ENCODE measurements at places on chromosomes 12 and 14. TPM values are rescaled to one million over a fixed set of nuclear protein-coding genes. Genes with fewer than 3 reads are reported as not detected.

DNA sequence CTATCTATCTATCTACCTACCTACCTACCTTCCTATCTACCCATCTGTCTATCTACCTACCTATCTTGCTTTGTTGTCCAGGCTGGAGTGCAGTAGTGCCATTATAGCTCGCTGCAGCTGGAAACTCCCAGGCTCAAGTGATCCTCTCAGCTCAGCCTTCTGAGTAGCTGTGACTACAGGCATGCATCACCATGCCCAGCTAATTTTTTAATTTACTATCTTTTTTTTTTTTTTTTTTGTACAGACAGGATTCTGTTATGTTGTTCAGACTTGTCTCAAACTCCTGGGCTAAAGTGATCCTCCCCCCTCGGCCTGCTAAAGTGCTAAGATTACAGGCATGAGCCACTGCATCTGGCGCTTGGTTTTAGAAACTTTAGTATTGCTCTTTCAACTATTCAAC is 762.4 kb downstream of the SLC6A15 start:
- DNase-seq: no peak

DNA sequence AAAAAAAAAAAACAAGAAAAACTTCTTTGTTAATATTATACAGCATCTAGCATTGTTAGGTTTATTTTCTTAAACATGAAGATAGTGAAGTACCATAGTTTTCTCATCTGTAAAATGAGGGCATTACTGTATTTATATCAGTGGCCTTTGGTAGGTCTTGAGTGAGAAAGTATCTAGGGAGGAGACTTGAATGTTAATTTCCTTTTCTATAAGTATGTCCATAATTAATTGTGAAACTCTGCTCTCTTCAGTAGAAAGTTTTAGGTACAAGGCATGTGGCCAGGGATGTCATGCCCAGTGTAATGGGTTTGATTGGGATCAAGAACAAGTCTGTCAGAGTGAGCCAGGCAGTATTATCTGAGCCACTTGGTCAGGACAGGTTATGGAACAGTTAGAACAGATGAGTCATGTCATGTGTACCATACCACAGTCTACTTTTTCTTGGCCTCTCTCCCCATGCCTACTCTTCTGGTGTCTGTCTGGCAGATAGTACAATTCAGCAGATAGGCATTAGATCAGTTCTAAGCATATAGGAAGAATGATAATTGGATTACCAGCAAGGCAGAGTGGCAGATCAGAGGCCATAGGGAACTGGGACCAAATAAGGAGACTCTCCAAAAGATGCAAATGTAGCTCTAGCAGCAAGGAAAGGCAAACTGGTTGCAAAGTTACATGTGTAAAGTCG is 30.4 kb downstream of the FBXO34 start:
- DNase-seq: no peak

DNA sequence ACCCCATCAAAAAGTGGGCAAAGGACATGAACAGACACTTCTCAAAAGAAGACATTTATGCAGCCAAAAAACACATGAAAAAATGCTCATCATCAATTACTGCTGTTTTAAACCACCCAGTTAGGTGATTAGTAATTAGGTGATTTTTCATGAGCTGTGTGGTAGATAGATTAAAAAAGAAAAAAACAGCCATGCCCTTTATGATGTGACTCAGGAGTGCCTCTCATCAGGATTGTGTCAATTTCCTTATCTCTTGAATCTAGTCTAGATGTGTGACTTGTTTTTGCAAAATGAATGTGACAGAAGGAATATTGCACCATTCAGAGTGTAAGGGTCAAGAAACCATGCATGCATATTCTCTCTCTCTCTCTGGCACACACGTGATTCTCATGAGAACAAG is 5.7 kb downstream of the OR10A7 start:
- no peak for DNase-seq

GRCh38 chr12:132178801-132179401 is 34.6 kb downstream of the NOC4L start:
- DNase-seq: no peak

DNA sequence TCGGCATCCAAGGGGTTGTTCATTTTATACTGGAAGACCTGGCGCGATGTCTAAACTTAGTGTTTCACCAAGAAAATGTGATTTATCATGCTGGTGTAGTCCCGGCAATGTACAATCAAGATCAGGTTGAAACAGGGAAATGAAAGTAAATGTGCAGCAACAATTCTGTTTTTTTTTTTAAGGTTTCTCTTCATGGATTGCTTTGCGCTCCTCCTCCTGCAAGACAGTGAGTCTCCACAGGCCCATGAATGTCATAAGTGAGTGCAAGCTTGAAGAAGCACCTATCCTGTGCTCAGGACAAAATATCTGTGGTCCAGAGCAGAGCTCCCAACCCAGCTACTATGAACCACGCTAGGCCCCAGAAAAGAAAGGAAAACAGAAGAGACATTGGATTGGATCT is 143.4 kb downstream of the KCNK10 start:
- DNase-seq: no peak

DNA sequence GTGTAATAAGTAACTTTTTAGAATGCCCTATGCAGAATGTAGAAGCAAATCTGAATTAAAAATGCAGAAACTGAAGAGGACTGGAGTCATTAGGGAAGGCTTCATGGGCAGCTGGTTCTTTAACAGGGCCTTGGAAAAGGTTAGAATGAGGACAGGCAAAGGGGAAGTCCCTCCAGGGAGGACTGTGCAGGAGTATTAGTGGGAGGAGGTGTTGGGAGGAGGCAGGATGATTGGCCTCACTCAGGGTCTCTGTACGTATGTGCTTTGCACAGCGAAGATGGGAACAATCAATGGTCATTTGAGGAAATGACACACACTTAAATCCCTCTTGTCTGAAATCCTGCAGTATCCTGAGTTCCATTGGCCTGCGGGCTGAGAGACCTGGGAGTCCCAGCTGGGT is 119.7 kb downstream of the PTCSC3 start:
- DNase-seq: no peak

MUCL1 gene
- total RNA-seq: not detected

DNA sequence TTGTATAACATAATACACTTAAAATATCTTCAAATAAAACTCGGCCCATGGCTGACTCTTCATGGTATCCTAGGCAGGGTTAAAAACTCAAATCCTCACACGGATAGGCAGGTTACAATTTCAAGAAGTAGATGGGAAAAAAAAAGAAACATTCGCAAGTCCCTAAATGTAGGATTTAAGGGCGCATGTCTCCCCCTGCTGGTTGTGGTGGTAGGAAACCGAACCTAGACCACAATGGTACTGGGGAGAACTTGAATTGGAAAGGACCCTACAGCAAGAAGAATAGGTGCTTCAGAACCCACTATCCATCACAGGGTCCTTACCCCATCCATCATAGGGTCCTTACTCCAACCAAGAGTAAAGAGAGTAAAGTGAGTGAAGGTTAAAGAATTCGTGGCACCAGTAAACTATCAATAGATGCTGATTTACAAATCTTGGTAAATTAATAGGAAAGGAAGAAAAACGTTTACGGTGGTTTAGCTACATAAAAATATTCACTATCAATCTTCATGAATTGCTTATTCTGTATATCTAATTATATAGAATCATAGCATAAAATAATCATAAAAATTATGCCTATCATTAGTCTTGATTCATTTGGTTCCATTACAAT is 3.3 kb upstream of the CIPC start:
- DNase-seq: peak; percentile 85

DNA sequence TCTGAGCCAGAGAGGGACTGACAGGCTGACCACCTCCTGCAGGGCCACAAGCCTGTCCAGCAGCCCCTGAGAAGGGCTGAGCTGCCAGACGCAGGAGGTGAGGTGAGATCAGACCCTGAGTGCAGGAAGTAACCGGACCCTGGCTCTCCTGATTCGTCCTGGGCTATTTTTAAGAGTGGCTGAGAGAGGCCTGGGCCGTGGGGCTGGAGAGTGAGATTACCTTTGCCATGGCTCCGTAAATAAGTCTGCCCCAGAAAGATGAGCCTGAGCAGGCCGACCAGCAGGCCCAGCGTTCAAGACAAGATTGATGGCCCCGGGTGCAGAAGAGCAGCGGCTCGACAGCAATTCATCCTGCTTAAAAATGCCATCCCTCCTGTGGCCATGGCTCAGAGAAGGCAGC is 54.2 kb downstream of the SPTB start:
- no peak for DNase-seq

GRCh38 chr14:22174412-22175277 is 414.4 kb downstream of the DAD1 start:
- no peak for DNase-seq

- DNase-seq: no peak
Measured at GRCh38 chr12:116400636-116401372, 123.3 kb upstream of the MED13L start.

OAS2 gene
- total RNA-seq: not detected

DNA sequence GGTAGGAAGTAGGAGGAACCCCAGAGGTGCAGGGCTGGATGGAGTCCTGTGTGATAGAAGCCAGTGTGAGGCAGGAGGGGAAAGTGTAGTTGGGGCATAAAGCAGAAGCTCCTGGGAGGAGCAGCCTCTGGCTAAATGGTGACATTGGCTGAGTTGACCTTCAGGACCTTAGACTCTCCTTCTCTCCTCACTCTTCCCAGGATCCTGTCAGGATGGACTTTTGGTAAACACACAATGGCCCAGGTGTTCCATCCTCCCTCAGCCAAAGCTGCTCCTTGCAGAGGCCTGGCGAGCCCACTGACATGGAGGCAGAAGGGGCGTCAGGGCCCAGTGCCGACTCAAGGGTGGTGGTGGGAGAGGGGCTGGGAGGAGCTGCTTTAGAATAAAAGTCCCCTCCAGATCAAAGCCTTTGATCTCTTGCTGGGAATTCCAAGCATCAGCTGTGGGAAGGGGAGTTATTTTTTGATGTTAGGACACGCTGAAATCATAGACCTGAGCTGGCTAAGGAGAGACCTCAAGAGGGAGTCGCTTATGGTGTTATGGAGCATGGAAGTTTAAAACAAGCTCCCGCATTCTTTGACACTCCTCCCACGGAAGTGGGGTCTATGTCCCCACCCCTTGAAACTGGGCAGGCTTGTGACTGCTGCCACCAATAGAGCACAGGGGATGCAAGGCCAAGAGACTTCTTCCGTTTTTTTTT is 44.1 kb downstream of the SMIM41 start:
- DNase-seq: no peak

DNA sequence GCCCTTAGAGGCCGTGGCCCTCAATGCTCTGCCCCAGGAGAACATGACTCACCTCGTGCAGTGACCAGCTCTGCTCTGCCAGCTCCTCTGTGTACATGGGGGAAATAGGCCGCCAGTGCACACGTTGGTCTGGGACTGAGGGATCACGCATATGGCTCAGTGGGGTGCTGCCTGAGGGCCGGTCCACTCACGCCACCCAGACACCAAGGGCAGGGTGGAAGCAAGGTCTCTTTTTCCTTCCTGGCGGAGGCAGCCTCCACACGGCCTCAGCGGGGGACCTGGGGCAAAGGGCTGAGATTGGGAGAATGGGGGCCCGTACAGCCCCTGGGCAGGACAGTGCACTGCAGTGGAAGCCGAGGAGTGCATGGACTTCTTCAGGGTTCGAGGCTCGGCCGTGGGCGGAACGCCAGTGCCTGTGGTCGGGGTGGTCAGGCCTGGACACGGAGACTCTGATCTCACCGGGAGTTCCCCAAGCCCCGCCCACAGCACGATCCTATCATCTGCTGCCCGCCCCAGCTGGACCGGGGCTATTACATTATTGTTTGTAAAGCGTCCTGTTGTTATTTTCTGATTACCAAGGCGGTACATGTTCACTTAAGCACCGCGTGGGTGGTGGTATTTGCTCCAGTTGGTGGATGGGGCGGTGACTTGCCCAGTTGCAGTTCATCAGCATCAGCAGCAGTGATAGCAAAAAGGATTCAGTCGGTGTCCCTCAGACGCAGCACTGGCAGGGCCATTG is 38.8 kb upstream of the TDRD9 start:
- DNase-seq: no peak

DNA sequence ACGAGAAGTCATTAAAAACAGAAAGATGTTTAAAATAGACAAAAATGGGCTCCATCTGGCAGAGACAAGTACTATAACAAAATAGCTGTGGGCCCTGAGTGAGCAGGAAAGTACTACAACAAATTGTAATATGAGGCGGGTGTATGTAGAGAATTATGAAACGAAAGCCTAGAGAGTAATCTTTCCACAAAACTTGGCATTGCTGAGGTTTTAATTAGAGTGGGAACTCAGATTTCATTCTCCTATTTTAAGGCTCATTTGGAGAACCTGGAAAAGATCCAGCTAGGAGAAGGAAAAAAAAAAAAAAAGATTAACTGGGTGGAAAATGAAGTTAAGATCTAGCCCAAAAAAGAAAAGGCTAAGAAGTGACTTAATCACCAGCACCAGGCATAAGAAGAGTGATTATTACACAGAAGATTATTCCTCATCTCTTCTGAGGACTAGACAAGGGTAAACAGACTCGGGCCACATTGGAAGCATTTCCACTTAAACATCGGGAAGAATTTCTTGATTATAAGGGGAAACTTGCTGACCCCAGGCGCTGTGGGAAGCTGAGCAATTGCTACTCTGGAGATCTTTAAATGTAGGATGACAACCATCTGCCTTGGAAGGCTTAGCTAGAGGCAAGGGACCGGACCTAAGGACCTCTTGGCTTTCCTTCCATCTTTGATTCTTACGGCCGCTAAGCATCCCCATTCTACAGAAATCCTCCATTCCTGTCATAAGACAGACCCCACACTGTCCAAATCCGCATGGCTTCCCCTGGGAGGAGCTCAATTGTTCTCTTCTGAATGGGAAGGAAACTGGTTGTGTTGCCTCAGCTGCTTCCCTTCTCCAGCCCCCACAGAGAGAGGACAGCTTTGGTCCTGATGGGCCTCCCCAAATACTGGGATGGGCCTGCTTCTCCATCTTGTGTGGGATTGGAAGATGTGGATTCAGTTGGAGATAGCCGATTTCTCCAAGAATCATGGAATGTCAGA is 40.6 kb downstream of the IGF1 start:
- no peak for DNase-seq

DNA sequence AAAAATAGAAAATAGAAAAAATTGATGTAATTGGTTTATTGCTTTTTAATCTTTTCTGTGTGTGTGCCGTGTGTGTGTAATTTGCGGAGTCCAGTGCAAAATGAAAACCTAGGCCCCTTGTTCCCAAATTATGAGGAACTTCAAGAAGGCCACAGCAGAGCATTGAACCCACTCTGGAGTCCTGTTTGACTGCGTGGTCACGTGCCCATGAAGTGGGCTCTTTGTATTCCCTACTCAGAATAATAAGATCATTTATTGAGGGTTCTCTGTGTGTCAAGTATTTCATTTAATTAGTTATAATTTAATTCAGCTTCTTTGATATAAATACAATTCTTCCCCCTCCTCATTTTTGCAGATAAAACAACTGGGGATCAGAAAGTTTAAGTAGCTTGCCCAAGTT is 12.3 kb upstream of the NINJ2 start:
- no peak for DNase-seq

GRCh38 chr12:18589316-18589715 is 148.5 kb downstream of the PLCZ1 start:
- DNase-seq: no peak

LRRC9 gene
- total RNA-seq: 0.39 TPM

DNA sequence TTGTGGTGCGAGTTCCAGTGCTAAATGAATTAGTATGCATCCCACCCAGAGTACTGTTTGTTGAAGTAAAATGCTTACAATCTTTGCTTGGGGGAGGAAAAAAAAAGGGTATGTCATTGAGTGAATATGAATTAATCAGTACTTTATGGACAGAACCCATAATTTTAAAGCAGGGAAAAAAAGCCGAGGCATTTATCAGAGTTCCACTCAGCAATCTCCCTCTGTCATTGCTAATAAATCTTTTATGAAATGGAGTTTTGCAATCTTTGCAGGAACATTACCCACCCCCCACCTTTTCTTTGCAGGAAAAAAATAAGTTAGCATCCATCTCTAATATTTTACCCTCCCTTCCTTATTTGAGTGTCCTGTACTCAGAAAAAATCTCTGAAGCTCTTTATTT is 127.9 kb upstream of the TMPO start:
- no peak for DNase-seq

Data from H9 (cell line).